ENCODE measurements at places on chromosomes 2 and 18. TPM values are rescaled to one million over a fixed set of nuclear protein-coding genes. Genes with fewer than 3 reads are reported as not detected.

DNA sequence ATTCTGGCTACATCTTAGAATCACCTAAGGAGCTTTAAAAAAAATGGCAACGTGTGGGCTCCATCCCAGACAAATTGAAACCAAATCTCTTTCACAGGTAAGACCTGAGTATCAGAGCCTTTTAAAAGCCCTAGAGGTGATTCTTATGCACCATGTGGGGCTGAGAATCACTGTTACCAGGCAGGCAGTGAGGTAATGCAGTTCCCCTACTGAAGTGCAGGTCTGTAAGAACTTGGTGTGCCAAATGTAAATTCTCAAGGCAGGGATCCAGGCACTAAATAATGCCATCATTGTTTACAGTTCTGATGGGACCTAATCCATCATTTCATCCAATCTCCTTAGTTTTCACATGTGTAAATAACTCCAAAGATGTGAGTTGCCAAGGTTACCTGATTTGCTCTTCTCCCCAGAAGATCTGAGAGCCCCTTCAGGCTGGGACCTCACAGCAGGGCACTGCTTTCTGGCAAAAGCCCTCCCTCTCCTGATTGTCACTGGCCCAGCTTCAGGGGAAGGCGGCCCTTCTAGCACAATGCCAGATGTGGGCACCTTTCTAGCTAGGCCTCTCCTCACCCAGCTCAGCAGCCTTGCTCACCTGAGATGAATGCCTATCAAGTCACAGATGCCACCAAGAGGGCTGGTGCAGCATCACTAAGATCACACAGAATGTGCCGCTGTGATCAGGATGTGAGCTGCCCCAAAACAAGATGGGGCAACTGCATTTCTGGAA is 73.6 kb upstream of the RGPD5 start:
- no peak for DNase-seq
- no peaks in the 10 kb centered on the region for H3K27me3 ChIP-seq
- H3K4me1 ChIP-seq = no peaks in the 10 kb centered on the region
- no peaks in the 10 kb centered on the region for H3K36me3 ChIP-seq
- H3K27ac ChIP-seq = no peak overlapping the region

GRCh38 chr2:119223521-119224390 is at the start of gene STEAP3:
Gene STEAP3 (plus strand): TSS chr2:119223834. CDS start chr2:119231013, 7,179 bp downstream.
- H3K4me3 ChIP-seq = no peak within 1 kb of the TSS
- no peak within 1 kb of the TSS for H3K27ac ChIP-seq
- no peaks in the 10 kb centered on the region for H3K36me3 ChIP-seq
- peaks cover 47% of the 10 kb centered on the region for H3K27me3 ChIP-seq
- no peaks in the 10 kb centered on the region for H3K4me1 ChIP-seq

DNA sequence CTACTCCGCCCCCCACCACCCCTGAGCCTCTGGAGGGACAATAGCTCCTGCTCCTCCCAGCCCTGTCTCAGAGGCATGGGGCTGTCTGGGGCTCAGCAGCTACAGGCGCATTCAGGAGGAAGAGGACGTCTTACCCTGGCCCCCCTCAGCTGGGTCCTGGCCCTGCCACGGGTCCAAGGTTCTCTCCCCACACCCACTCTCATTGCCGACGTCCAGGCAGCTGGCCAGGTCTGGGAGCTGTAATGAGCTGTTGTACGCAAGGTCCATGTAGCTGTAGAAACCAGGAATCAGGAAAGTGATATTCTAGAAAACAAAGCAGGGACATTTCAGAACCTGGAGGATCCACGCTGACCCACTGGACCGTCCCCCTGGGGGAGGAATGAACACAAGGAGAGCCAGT is 13.5 kb downstream of the PASK start:
- H3K36me3 ChIP-seq = peaks cover 21% of the 10 kb centered on the region
- H3K4me3 ChIP-seq = no peak overlapping the region
- no peaks in the 10 kb centered on the region for H3K27me3 ChIP-seq
- H3K4me1 ChIP-seq = no peaks in the 10 kb centered on the region

GRCh38 chr2:181203412-181203811 is 223.0 kb downstream of the UBE2E3 start:
- no peak overlapping the region for H3K4me3 ChIP-seq
- H3K36me3 ChIP-seq = peaks cover 64% of the 10 kb centered on the region
- no peaks in the 10 kb centered on the region for H3K27me3 ChIP-seq
- H3K4me1 ChIP-seq = peaks cover 19% of the 10 kb centered on the region

GRCh38 chr2:20669562-20670314 is 2.8 kb downstream of the GDF7 start:
- no peak for DNase-seq
- no peak overlapping the region for H3K4me3 ChIP-seq
- no peaks in the 10 kb centered on the region for H3K36me3 ChIP-seq

The FBXO15 gene
- total RNA-seq = 0.54 TPM
